Cortex of kidney (tissue), 1 donor: ENCODE measurements at places on chromosomes 5 and 9.

DNA sequence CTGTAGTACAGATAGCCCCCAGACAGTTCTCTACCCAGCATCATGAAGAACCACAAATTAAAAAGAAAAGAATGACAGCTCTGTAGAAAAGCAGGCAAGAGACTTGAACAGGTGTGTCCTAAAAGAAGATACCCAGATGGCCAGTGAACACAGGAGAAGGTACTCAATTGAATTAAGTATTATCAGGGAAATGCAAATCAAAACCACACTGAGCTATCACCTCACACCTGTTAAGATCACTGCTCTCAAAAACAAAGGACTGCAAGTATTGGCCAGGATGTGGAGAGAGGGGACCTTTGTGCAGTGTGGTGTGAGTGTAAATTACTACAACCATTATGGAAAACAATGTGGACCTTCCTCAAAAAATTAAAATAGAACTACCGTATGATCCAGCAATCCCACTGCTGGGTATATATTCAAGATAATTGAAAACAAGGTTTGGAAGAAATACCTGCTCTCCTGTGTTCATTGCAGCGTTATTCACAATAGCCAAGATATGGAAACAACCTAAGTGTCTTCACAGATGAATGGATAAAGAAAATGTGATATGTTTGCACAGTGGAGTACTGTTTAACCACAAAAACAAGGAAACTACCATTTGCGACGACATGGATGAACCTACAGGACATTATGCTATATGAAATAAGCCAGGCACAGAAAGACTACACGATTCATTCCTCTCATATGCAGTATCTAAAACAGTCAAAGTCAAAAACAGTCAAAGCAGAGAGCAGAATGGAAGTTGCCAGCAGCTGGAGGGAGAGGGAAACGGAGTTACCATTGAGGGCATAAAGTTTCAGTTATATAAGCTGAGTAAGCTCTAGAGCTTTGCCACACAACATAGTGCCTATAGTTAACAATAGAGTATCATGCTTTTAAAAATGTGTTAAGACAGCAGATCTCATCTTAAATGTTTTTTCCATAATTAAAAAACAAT, 102.6 kb downstream of the WNK2 start:
- no peak for DNase-seq

- no peak for DNase-seq
Observed at GRCh38 chr9:83119873-83120272, 56.9 kb upstream of the RASEF start.

GRCh38 chr9:90032296-90033027, 427.6 kb downstream of the GADD45G start:
- no peak for DNase-seq

DNA sequence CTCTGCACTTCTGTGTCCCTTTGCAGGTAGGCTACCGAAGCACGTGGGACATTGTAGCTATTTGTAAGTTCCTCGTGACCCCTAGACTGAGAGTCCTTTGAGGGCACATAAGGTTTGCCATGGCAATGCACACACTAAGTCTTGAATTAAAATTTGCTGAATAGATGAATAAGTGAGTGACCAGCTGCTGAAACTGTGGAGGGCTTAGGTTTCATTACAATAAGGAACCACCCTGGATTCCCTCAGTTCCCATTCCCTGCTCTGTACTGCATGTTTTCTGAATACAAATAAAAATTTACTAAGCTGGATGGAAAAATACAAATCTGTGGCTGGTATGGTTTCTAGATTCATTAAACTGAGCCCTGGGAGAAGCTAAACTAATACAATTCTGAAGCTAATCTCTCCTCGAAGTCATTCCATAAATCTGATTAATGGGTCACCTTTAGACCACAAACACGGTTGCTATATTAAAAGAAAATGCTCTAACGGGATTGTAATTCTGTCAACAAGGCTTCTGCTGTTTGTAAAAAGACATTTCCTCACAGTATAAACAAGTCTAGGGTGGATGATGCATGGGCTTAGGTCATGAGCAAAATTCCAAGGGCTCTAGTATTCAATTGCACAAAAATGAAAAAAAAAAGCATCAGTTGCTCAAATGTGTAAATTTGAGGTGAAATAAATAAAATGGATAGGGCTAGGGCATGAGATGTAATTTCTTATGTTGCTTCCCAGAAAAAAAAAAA, 172.3 kb downstream of the ATP10B start:
- DNase-seq, result no peak

DNA sequence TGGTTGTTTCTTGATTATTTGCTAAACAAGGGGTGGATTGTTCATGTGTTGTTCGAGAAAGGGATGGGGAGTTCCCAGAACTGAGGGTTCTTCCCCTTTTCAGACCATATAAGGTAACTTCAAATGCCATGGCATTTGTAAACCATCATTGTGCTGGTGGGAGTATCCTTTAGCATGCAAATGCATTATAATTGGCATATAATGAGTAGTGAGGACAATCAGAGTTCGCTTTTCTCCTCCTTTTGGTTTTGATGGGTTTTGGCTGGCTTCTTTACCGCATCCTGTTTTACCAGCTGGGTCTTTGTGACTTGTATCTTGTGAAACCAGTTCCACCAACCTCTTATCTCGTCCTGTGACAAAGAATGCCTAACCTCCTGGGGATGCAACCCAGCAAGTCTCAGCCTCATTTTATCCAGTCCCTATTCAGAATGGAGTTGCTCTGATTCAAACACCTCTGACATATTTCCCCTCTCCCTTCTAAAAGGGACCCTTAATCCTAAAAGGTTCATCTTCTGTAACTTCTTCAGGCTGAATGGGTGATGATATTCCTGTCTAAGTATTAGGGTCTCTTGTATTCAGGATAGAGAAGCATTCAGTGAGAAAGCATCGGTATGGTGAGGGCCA, 8.7 kb upstream of the FBN2 start:
- DNase-seq, result no peak

GRCh38 chr5:61441742-61442141, 109.7 kb downstream of the ZSWIM6 start:
- DNase-seq, result no peak

DNA sequence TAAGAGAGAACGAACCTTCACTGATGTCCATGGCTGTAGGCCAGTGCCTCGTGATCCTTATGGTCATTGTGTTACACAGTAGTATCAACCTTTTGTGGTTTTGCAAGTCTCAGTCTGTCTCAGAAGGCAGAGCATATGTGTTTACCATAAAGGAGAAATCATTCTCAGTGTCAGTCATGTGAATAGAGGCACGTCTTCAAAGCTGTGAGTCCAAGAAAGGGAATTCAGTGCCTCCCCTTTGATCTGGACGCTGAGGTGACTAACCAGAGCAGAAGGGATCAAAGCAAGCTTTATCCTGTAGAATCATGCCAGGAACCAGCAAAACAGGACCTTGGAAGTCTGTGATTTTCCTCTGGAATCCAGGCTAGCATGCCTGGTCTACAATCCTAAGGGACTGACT, 433.9 kb downstream of the DNAH5 start:
- DNase-seq, result no peak

DNA sequence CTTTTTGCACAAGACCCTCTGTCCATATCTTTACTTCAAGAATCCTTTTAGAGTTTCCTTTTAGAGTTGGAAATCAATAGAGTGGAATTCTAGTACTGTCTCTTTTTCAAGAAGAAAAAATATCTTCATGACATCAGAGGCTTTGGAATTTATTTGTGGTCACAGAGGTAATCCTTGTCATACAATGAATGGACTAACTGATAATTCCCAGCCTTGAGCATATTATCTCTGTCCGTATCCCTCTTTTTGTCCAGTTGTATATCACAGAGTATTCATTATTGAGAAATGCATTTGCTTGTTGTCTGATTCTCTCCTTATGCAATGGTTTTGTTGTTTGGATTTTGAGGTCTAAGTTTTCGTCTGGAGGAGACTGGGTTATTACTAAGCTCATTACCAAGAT, 82.0 kb upstream of the HAPLN1 start:
- DNase-seq, result no peak

GRCh38 chr5:149963729-149964128, 3.2 kb downstream of the SLC26A2 start:
- DNase-seq, result no peak

DNA sequence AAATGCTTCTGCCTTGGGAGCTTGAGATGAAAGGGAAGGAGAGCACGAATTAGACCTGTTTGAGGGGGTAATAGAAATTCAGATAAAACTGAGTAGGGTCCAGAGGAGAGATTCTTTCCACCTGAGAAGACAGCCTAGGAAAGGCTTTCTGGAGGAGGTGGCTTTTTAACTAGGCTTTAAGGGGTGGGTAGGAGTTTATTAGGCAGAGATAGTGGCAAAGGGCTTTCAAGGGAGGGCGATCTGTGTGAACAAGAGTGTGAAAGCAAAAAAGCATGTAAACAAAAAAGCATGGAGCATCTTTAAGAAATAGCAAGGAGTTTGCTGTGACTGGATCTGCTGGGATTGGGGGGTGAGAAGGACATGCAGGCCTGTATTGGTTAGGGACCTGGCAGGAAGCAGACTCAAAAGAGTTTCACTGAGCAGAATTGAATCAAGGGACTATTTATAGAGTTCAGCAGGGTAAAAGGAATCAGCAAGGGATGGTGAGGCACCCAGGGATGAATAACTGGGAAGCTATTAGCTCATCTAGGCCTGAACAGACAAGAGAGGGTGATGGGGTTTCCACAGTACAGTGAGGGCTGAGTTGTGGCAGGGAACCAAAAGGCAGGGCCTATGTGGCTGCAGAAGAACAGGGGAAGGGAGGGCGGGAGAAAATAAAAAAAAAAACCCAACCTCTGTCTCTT, 18.8 kb downstream of the SLC1A1 start:
- no peak for DNase-seq

GRCh38 chr5:8192840-8193239, 323.9 kb downstream of the MTRR start:
- DNase-seq, result no peak

DNA sequence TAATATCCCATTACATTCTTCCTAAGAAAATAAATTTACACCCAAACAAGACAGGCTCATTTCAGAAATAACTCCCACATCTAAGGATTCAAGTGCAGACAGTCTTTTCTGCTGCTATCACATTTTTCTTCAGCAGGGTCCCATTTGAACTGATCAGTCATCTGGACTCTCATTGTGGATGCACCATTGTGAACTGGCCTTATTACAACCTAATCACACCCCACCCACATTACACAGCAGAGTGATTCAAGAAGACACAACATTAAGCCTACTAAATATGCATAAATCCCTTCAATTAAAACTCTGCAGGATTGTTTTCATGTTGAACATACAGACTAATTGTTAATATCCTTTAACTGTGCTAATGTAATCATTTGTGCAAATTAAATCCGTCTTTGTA, 146.2 kb downstream of the CDH12 start:
- DNase-seq, result no peak

- no peak for DNase-seq
Observed at GRCh38 chr9:5884191-5884590, 6.5 kb upstream of the MLANA start.

DNA sequence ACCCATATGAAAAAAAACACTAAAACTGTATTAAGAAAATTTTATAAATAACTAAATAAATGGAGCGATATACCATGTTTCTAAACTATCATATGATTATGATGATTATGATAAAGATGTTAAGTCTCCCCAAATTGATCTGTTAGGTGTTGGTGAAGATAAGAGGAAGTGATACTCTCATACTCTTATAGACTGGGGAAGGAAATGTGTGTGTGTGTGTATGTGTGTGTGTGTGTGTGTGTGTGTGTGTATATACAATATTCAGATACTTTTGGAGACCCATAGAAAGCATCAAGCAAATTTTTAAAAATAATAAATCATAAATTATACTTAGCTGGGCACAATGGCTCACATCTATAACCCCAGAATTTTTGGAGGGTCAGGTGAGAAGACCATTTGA, 62.9 kb downstream of the TMEM232 start:
- DNase-seq, result no peak
